NCI-H524 (cell line): ENCODE measurements at places on chromosomes 13 and 19.

DNA sequence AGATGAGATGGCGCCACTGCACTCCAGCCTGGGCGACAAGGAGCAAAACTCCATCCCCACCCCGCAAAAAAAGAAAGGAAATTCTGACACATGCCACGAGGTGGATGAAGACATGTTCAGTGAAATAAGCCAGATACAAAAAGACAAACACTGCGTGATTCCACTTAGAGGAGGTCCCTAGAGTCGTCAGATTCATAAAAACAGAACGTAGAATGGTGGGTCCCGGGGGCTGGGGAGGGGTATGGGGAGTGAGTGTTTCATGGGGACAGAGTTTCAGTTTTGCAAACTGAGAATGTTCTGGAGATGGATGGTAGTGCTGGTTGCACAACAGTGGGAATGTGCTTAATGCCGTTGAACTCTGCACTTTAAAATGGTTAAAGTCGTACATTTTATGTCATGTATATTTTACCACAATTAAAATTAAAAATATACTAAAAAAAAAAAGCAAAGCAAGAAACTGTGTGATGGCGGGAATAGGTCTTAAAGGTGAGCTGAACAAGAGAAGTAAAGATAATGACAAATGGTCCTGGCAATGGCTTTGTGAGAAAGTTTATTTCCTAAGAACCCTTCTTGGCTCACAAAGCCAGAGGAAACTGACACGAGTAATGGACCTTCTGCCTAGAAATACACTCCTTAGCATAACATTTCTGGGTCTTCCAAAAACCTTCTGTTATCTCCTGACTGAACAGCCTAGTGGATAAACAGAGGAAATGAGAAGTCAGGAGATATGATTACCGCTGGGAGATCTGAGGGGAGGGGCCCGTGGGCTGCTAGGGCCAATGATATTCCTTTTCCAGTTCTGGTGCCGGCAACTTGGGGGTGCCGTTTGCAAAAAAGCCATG is 4.2 kb upstream of the SPC24 start:
- DNase-seq = no peak

GRCh38 chr13:99941086-99941485 is 30.5 kb downstream of the ZIC5 start:
- no peak for DNase-seq

GRCh38 chr19:16076958-16077611 is 790 bp downstream of the TPM4 start:
- peak; percentile 58 for DNase-seq

- no peak for DNase-seq
Observed at GRCh38 chr19:29189033-29189360, 24.0 kb downstream of the UQCRFS1 start.
